Iris pigment epithelial cell (primary cell): ENCODE measurements at places on chromosomes 11 and 22.

DNA sequence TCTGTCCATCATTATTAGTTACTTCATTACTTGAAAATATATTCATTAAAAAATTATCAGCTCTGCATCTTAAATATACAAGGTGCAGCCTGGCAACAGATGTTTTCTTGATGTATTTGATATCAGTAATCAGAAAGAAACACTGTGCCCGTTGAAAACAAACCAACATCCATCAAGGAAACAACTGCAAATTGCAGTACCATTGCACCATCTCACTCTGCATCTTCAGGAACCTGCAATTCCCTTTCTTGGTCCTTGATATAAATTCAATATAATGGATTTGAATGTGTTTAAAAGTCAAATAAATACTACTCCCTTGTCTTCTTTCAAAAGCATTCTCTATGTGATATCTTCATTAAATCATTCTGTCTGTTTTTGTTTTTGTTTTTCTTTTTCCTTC lies 1131.2 kb downstream of the FAM181B start:
- no peak for DNase-seq

- DNase-seq, result no peak
Observed at GRCh38 chr22:36297568-36297967, 44.6 kb downstream of the APOL1 start.

- DNase-seq, result no peak
Observed at GRCh38 chr11:66289548-66290329, 796 bp upstream of the YIF1A start.

GRCh38 chr11:20771681-20772080 lies 102.3 kb downstream of the NELL1 start:
- DNase-seq, result no peak

- DNase-seq, result peak; percentile 95
Observed at GRCh38 chr11:103959279-103959942, 77.0 kb upstream of the DDI1 start.

GRCh38 chr11:34644669-34645406 lies 23.9 kb downstream of the EHF start:
- peak; percentile 87 for DNase-seq

GRCh38 chr11:7572001-7572712 lies 58.4 kb downstream of the PPFIBP2 start:
- DNase-seq, result peak; percentile 31

DNA sequence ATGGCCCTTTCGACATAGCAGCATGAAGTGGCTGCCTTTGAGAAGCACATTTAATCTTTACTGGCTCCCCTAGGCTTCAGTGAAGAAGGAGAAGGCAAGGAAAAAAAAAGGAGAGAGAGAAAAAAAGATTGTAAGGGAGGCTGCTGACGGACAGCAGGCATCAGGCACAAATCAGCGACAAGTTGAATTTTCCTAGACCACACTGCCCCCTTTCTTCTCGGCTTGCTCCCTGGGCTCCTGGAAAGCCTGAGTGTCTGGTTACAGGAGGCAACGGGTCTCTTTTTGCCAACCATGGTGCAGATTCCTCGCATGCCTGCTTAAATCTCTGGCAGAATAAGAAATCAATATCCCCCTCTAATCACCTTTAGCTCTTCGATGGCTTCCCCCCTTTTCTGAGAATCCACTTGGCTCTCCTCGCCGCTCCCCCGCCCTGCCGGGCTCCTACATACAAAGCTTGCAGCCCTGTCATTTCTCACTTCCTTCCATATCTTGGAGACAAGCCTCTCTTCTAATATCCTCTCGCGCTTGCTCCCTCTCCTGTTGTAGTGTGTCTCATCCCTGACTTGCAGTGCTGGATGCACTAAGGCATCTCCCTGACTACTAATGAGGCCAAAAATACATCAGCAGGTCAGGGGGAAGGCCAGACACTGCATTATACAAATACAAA lies 14.3 kb downstream of the BLID start:
- peak; percentile 83 for DNase-seq
